NCI-H226 (cell line): ENCODE measurements at places on chromosomes 3 and 15.

DNA sequence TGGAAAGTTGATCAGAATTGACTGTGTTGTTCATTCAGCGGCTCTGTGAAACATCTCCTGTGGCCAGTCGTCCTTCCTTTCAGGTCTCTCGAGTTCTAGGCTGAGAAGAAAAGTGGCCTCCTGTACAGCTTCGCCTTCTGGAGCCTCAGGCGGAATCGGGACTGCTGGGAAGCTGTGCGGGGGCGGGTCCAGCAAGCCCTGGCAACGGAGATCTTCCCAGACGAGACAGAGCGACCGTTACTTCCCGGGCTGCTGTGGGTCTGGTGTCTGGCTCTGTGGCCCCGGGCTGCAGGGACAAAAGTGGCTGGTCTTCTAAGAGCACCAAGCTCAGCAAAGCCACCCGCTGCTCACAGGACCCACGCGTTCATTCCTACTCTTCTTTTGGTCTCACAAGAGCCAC lies 88.6 kb upstream of the CACNA2D3 start:
- no peak for DNase-seq

DNA sequence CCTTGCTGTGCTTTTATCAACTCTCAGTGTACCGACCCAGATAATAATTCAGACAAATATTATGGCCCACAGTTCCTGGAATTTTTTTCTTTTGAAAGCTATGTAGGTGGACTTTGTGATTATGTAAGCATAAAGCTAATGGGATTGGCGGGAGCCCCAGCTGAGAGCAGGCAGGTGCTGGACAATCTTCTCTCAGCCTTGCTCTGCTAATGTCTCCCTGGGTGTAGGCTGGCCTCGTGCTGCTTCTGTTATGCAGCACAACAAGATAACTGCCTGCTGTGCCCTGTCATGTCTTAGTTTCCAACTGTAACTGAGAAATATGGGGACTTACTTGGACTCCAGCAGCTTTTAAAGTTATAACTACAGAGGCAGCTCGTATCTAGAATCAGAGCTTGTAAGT lies 415.0 kb downstream of the PDCD6IP start:
- DNase-seq = no peak

GRCh38 chr3:189710620-189711402 lies 79.6 kb downstream of the TP63 start:
- peak; percentile 96 for DNase-seq

DNA sequence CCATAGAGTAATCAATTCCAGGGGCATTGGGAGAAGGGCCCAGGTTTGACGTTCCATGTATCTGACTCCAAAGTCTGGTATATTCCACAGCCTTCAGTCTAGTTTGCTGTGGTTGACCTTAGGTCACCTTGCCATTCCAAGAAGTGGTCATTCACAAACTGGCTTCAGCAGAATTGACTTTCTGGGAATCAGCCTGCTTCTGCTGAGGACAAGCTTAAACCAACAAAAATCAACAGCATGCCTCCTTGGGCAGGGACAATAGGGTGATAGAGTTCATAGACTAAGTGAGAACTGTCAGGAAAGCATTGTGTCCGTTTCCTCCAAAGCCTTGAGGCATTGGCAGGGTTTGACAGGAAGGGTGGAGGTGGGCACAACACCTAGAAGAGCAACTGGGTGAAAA lies 24.1 kb upstream of the NDUFB4 start:
- DNase-seq = no peak

DNA sequence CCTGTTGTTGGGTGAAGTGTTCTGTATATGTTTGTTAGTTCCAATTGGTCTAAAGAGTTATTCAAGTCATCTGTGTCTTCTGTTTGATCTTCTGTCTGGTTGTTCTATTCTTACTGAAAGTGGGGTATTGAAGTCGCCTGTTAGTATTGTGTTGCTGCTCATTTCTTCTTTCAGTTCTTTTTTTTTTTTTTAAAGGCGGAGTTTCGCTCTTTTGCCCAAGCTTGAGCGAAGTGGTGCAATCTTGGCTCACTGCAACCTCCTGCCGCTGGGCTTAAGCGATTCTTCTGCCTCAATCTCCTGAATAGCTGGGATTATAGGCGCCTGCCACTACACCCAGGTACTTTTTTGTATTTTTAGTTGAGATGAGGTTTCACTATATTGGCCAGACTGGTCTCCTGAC lies 23.5 kb downstream of the PFN2 start:
- DNase-seq = no peak

DNA sequence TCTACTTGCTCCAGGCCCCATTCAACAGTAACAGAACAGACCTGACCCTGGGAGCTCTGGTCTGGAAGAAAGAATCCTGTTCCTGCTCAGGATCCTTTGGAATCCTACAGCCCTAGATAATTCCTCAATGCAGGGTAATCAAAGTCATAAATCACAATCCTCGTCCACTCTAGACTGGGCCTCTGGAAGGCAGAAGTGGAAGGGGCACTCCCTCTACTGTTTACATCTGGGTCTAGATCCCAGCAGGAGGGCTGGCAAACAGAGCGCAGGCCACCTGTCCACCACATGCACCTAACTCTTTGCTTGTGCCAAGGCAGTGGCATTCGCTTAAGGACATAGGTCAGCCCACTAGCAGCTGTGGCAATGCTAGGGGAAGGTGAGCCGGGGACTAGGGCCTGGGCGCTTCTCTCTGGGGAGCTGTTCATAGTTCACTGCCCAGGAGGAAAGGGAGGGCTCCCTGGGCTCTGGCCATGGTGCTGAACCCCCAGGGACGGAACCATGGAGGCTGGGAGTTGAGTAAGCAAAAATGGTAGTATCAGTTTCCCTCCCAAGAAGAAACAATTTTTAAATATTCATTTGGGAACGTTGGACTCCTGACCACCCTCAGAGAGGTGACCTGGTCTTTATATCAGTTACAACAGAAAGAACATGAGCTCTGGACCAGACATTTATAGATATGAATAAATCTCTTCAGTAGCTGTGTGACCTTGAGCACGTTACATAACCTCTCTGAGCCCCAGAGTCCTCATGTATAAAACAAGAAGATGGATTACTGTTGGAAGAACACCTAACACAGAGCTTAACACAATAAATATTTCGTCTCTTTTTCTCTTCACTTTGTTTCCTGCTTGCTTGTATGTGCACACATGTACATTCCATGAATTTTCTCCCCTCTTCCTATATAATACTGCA lies 90.2 kb downstream of the NTRK3 start:
- DNase-seq = peak; percentile 26
